Common myeloid progenitor, CD34-positive (primary cell): ENCODE measurements at places on chromosomes 7 and 10.
A peak's percentile ranks its signal among the peaks of the same experiment; 100 is the strongest.

DNA sequence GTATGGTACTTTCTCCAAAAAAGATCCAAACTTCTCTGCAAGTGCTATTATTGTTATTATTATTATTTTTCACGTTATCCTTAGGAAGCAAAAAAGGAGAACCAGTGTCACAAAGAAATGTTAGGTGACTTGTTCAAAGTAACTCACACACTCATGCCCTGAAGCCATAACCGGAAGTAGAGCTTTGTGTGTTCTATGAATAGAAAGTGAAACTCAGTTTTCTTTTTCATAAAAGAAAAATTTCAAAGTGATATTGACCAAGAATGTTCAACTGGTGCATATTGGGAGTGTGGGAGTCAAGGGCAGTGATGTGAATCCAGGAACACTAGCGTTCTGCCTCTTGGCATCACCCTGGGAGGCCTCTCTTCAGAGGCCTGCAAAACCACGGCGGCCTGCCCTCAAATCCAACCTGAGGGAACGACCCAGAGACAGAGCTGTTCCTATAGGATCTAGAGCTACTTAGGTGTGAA is 106.1 kb downstream of the PRKCQ start:
- peak; percentile 89 for DNase-seq

GRCh38 chr10:130022511-130023299 is 58.6 kb upstream of the EBF3 start:
- DNase-seq: no peak

DNA sequence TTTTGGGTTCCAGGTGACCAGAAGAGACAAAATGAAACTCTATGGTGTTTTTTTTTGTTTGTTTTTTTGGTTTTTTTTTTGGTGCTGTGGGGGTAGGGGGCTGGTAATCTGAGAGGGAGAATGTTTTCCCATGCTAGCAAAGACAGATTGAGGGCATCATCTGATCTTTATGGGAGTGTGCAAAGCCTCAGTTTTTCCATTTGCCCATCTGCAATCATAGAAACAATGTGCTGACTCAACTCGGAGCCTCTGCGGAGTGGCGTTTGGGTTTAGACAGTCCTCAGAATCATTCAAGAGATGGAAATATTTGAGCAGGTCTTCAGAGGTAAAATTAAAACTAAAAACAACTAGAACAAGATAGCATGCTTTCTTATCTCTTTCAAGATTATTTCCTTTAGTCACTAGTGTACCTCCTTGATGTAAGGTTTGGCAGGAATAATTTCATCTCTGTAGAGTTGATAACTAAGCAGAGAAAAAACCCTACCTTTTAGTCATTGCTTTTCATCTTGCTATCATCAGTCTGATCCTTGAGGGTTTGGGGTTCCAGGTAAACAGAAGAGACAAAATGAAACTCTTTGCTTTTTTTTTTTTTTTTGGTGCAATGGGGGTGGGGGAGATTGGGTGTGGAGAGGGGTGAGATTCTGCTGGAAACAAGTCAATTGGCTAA is 18.0 kb downstream of the CNNM2 start:
- no peak for DNase-seq

GRCh38 chr7:27173956-27174873 is at the start of gene HOXA10:
Gene HOXA10, minus strand, starts transcription at chr7:27174320. Its CDS starts 14 bp downstream, at chr7:27174306.
- DNase-seq: peak; percentile 73

DNA sequence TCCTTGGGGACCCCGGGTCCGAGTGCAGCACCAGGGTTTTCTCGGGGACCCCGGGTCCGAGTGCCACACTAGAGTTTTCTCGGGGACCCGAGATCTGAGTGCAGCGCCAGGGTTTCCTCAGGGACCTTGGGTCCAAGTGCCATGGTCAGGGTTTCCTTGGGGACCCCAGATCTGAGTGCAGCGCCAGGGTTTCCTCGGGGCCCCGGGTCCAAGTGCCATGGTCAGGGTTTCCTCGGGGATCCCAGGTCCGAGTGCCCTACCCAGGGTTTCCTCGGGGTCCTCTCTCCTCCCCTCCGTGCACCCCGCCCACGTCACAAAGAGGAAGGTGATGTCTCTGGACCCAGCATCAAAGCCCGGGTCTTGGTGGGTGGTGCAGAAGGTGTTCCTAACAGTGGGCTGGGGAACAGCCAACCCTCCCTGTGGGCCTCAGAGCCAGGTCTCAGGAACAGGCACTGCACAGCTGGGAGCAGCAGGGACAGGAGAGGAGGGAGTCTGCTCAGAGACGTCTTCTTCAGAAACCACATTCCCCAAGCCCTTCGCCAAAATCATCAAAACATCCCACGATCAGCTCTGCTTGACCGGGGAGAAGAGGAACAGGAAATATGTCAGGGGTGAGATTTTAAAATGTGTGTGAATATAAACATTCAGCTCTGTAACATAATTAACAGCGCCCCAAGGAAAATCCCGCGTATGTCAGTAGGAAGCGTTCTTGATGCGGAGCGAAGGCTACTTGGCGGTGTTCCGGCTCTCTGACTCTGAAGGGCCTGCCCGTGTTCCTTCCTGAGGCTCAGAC is 540.7 kb downstream of the DNAJB6 start:
- no peak for DNase-seq

GRCh38 chr10:119691726-119692125 is 34.1 kb upstream of the INPP5F start:
- no peak for DNase-seq

DNA sequence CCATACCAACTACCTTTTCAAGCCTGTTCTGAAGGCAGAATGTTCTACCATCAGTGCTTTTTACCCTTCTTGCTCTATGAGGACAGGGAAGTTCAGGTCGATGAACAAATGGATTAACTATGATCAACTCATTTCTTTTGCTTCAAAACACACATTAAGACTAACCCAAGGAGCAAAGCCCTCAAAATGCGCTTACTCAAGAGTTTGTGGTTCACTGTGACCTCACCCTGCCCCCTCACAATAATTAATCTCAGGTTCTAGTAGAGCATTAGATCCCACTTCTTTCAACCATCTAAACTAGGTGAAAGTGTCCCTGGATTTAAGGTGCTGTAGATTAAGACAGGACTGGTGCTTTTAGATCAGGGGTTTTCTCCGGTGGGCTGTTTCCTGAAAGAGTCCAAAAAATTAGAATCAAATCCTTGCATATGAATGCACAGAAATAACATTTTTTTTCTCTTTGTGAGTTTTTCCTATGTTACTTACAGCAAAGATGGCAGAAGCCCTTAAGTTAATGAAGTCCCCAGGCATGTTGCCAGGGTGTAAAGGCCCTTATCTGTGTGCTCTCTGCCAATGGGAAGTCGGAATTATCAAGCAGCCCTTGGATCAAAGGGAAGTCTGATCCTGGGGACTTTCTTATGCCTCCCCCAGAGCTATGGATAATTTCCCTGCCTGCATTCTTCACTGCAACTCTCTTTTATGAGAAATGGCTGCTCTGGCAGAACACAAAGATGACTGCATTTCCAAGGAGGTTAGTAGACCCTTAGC is 205.5 kb upstream of the STK17A start:
- no peak for DNase-seq
